ENCODE measurements at places on chromosomes 12 and 14.

GRCh38 chr12:80837342-80837978, 100.3 kb downstream of the LIN7A start:
- DNase-seq, result peak; percentile 29

DNA sequence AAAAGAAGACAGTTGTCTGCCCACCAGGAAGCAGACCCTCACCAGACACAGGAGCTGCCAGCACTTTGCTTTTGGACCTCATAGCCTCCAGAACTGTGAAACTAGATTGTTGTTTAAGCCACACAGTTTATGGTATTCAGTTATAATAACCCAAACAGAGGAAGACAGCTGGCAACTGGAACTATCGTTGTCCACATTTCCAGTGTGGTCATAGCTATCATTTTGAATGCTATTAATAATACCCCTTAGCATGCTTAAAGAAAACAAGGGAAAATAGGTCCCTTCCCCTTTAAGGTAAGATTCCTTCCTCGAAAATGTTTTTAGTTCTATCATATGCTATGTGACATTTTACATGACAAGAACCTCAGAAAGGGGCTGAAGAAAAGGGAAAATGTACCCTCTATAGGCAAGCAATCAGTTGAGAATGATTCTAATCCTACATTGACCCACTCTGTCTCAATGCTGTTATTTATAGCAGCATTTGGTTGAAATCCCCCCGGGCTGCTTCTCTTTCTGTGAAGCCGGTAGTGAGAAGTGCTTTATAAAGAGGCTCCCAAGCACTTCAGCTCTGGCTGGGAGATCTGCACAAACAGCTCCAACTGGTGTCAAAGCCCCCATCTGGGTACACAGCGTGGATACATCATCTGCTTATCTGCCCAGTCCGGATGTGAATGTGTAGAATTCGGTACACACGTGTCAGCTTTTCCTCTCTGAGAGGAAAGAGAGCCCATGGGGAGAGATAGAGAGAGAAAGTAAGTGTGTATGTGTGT, 221.2 kb upstream of the FLRT2 start:
- no peak for DNase-seq

GRCh38 chr12:94700662-94701061, 50.3 kb upstream of the TMCC3 start:
- DNase-seq, result no peak

- no peak for DNase-seq
These were observed 6.3 kb upstream of the ITGB7 start for GRCh38 chr12:53213348-53213747.

- DNase-seq, result no peak
These were observed 100.7 kb downstream of the ZFC3H1 start for GRCh38 chr12:71562676-71563595.

- no peak for DNase-seq
These were observed 74.6 kb downstream of the ERC1 start for GRCh38 chr12:1065629-1066028.

Measured in NCI-H2081 treated with DMSO at 0.1 percent for 48 hours (cell line).